ENCODE measurements at places on chromosomes 16 and 17.

DNA sequence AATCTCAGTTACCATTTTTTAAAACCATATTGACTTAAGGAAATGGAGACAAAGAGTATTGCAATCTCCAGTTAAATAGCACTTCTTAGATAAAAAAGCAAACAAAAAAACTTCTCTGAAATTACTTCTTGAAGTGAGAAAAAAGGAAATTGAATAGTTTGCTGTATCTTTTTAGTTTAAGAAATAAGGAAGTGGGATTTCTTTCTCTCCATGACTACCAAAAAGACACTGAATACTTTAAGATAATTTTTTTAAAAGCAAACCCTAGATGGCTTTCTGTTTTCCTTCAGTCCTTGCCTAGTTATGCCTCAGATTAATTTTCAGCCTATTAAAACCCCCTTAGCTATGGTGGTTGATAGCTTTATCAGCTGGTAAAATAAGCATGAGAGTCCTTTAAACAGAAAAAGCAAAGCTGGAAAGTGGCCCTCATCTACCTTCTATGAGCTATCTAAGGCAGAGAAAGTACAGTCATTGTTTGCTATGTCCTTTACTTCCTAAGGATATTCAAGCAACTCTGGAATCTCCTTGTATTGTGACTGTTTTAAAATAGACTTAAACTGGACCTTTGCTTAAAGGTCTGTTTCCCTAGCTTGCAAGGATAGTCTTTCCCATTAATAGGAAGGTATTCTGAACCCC is 28.6 kb downstream of the TPPP3 start:
- no peak for DNase-seq

DNA sequence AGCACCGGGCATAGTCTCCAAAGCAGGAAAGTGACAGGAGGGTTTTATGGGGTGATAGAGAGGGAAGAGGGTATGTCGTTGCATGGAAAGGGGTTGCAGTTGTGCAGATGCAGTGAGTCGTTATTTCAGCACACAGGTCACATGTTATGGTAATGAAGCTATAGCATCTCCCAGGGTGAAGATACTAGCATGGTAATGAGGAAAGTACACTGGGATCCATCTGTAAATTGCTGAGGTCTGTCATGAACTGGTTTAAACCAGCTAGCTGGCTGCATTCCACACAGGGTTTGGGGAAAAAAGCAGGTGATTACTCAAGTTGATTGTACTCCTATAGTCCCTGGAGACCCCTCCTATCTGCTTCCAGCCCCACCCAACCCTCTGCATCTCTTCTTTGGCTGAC is 11.7 kb downstream of the COX11 start:
- DNase-seq, result no peak

- DNase-seq, result no peak
Measured at GRCh38 chr17:69558796-69559195, 144.3 kb downstream of the MAP2K6 start.

- DNase-seq, result peak; percentile 64
Measured at GRCh38 chr16:2520784-2521531, 787 bp downstream of the AMDHD2 start.

- DNase-seq, result no peak
Measured at GRCh38 chr17:37060094-37060493, 111.3 kb downstream of the AATF start.

- DNase-seq, result no peak
Measured at GRCh38 chr17:5931616-5932015, 138.6 kb upstream of the WSCD1 start.

GRCh38 chr17:83148317-83149028 is 69.1 kb downstream of the METRNL start:
- DNase-seq, result no peak

- no peak for DNase-seq
Measured at GRCh38 chr17:61390479-61390791, 9.2 kb upstream of the TBX2 start.

- peak; percentile 23 for DNase-seq
Measured at GRCh38 chr16:35431829-35432663, 1972.6 kb downstream of the TP53TG3F start.

- DNase-seq, result peak; percentile 26
Measured at GRCh38 chr17:78559749-78560368, 17.3 kb downstream of the DNAH17 start.

DNA sequence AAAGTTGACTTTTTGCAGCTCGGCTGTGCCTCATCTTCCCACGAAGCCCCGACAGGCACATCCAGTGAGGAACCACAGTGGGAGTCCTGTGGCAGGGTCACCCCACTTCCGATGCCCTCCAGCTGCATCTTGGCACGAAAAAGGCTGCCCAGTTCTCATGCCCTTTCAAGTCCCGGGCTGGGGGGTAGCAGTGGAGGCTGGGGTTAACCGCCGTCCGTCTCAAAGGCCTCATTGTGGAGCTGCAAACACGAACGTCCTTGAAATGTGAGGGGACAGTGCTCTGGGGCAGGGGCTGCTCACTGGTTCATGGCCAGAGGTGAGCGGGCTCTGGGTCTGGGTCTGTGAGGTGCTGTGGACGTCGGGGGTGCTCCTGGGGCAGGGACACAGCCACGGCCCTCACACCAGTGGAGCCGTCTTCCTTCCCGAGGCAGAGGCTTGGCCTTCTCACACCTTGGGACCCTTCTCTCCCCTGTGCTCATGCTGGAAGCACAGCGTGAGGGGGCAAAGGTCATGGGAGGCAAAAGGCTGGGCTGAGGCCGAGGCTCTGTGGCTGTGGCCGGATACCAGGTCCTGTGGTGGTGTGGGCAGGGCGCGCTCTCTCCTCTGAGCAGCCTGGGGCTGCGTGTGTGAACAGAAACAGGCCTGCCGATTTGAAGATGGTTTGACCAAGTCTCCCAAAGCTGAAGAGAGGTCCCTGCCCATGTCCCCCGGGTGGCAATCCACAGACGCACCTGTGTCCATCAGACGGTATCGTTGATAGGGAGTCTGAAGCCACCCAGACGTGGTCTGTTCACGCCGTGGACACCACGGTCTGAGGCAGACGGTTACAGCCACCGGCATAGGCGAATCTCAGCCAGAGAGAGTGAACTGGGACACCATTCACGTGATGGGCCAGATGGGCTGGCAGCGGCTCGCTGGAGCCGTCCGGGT is 3.1 kb upstream of the MC1R start:
- no peak for DNase-seq

DNA sequence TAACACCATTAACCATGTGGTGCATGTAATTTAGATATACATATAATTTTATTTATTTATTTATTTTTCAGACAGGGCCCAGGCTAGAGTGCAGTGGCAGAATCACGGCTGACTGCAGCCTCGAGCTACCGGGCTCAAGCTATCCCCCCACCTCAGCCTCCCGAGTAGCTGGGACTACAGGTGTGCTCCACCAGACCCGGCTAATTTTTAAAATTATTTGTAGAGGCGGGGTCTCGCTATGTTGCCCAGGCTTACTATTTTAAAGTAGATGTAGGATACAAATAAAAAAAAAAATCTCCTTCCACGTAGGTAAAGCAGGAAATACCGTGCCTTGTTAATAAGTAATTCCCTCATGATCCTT is 446 bp upstream of the COQ7 start:
- no peak for DNase-seq

DNA sequence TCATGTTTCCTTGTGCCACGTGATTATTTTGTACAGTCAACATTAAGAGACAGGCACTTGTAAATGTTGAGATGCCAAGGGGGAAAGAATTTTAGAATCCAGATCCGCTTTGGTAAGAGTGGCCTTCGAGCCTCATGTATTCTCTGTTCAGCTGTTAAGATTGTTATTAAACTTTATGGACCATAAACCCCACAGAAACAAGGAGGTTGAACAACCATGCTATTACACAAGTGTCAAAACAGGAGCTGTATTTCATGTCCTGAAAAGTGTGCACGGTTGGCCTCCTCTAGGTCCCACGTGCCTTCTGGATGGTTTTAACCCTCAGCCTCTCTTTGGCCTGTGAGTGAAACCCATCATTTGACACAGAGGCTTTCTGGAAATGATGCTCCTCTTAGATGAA is 691.3 kb downstream of the MAF start:
- no peak for DNase-seq

DNA sequence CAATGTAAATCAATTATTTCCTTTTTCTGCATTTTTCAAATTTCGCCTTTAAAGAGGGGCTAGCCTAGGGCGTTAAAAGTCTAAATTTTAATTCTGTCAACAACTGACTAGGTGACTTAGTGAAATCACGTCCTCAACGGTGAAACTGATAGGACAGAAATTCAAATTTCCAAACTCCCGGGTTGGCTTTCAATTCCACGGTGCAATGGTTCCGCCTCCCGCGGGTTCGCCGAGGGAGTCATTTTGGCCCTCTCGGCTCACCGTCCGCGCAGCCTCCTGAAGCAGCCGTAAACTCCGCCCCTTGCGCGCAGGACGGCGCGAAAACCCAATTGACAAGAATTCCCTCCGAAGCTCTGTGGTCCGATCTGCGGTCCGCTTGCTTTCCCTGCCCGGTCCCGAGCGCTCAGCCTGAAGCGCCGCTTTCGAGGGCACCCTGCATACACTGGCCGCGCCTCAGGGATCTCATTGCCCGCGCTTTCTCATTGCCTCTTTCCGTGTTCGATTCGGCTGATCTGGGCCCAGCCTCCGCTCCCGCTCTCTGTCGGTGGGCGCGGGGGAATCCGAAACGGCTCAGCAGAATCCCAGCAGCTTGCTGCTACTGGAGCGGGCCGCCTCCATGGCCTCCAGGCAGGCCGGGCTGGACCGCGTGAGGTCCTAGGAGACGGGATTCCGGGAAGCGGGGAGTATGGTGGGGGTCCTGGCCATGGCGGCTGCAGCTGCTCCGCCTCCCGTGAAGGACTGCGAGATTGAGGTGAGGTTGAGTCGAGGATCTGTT is at the start of gene ATAD5:
TSS of gene ATAD5 (plus strand) at position 304 of the 775 bp plus-strand sequence. CDS start at position 686, 382 bp downstream.
- DNase-seq, result peak; percentile 92

GRCh38 chr16:87713451-87714229 is 52.1 kb downstream of the KLHDC4 start:
- DNase-seq, result peak; percentile 85

GRCh38 chr16:84930298-84931106 is 80.8 kb downstream of the ZDHHC7 start:
- DNase-seq, result no peak

DNA sequence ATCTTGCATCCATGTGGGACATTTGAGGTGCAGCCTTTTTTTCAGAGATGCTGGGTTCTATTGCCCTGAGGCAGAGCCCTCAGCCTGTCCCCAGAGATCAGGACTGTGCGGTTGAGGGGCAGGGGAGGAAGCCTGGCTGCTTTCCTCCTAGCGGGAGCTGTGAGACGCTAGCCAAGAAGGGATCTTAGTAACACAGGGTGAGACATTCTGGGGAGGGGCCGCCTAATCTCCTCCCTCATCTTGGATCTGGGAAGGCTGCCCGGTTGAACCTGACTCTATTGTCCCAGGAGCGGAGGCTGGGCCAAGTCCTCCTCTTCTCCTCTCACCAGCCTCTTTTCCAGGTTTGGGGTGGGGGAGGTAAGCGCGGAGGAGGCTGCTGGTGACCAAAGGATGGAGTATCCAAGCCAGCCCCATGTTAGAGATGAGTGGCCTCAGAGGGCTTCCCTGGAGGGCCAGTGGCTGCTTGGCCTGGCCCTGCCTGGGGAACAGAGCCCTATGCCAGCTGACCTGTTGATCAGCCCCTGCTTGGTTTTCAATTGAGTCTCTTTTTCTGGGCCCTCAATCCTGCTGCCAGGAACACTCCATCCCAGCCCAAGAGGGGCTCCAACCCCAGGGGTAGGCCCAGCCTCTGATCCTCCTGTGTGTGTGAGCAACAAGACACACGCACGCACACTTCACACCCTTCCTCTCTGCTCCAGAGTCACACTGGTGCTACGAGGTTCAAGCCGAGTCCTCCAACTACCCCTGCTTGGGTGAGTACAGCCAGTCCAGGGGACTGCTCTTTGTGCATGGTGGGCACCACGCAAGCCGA is 5.0 kb downstream of the CA4 start:
- no peak for DNase-seq

GRCh38 chr16:67430977-67431774 is at the start of gene HSD11B2:
Gene HSD11B2 (plus strand): TSS chr16:67431121. CDS start chr16:67431249, 128 bp downstream.
- no peak for DNase-seq

GRCh38 chr17:49640556-49640955 is 37.3 kb downstream of the SPOP start:
- no peak for DNase-seq

GRCh38 chr16:68752602-68753001 is 15.5 kb downstream of the CDH1 start:
- peak; percentile 85 for DNase-seq

- DNase-seq, result no peak
Measured at GRCh38 chr17:15262291-15263205, 2.6 kb downstream of the PMP22 start.

- DNase-seq, result no peak
Measured at GRCh38 chr17:50394711-50395110, 2.6 kb downstream of the LRRC59 start.

- peak; percentile 11 for DNase-seq
Measured at GRCh38 chr17:73952480-73953205, 250.8 kb upstream of the RPL38 start.

DNA sequence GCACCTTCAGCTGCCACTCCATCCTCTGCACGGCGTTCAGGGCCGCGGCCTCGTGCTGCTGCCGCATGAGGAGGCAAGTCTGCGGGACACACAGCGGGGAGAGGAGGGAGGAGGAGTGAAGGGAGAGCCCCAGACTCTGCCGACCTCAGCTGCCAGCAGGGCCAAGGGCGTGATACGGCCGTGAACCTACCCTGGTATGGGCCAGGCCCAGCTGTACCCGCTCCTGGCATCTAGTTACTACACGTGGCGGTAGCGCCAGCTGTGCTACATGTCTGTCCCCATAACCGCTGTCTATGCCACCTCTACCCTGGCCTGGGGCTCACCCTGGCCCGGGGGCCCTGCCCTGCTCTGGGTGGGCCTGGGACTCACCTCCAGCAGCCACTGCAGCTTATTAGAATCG is 51.1 kb downstream of the ZNF778 start:
- no peak for DNase-seq

GRCh38 chr16:85662976-85663830 is 25.6 kb downstream of the GINS2 start:
- DNase-seq, result no peak

DNA sequence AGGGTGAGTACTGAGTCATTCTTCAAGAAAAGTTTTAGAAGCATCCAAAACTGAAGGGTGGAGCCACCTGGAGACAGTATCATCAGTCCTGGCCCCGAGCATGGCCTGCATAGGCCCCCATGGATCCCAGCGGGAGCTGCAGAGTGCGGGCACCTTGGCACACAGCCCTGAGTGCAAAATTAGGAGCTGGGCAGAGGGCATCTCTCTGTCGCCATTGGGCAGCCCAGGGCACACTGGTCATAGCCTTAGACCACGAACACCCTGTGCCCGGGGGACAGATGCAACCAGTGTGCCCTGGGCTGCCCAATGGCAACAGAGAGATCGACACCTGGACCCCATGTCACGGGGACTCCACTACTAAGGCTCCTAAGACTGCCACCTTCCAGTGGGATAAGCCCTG is 14.6 kb downstream of the MAPT start:
- DNase-seq, result no peak
